ENCODE measurements at places on chromosomes 2 and 18. TPM values are rescaled to one million over a fixed set of nuclear protein-coding genes. Genes with fewer than 3 reads are reported as not detected.
A peak's percentile ranks its signal among the peaks of the same experiment; 100 is the strongest.

GRCh38 chr18:59172664-59173249, 33.1 kb downstream of the SEC11C start:
- no peak for ATAC-seq

EFR3B gene
- total RNA-seq = 0.48 TPM

DNA sequence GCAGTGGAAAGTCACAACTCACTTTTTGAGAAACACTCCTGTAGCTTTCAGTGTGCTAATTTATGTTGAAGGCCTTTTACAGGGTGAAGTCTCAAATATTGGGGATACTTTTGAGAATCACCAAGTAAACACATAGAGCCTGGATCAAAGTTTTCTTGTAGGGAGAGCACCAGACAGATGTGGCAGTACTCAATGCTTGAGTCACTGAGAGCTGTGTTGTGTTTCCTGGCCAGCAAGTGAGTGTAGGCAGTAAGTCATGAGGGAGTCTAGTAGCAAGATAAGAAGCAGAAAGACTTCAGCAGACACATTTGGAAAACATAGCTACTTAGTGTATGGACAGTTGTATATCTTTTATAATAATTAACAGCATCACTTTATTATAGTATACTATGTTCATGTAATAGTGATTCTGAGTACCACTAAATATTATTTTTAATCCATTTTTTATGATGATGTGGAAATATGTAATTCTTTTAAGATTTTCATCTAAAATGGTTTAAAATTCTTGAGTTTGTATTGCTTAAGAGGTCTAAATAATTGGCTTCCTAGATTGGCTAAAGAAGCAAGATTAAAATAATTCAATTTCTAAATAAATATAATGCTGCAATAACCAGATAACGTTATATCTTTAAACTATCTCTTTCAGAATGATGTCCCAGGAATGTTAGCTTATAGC, 12.8 kb downstream of the PSMD1 start:
- no peak for ATAC-seq

SNTG2 gene
- total RNA-seq = 0.60 TPM

GRCh38 chr18:25827961-25828561, 262.4 kb downstream of the SS18 start:
- ATAC-seq = no peak

GRCh38 chr18:32010124-32010721, 8.4 kb upstream of the RNF125 start:
- ATAC-seq = no peak

DTNA gene
- 2.3 TPM for total RNA-seq

VWC2L gene
- not detected for total RNA-seq

DNA sequence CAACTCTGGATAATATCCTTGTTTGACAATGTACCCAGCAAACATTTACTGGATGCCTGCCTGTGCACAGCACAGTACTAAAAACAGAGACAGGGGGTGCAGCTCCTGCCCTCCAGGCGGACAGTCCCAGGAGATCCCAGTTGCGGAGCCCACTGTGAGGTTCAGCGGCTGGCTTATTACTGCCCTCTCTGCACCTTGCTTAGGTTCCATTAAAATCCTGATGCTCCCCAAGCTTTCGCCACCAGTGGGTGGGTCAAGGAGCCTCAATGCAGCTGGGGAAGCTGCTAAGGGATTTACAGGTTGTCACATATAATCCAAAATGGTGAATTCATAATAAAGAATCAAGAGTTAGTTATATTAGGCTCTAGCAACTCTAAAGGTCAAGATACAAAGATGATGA, 38.3 kb downstream of the CRACDL start:
- no peak for ATAC-seq

DNA sequence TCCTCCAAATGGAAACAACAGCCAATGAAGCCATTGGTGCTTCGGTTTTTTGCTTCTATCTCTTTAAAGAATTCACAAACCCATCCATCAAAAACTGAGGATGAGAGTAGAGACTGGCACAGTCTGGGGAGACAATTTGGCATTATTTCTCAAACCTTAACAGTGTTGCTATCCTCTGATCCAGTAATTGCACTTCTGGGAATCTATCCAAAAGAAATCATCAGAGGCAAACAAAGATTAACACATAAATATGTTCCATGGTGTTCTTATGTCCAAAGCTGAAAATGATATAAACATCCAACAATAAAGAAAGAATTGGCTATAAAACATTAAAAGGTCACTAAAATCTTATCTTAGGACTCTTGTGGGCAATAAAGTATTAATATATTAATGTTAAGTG, 35.1 kb downstream of the REEP1 start:
- ATAC-seq = no peak

SEH1L gene
- 41.4 TPM for total RNA-seq

GRCh38 chr2:186641807-186642321, 52.0 kb upstream of the FAM171B start:
- peak; percentile 95 for ATAC-seq

DNA sequence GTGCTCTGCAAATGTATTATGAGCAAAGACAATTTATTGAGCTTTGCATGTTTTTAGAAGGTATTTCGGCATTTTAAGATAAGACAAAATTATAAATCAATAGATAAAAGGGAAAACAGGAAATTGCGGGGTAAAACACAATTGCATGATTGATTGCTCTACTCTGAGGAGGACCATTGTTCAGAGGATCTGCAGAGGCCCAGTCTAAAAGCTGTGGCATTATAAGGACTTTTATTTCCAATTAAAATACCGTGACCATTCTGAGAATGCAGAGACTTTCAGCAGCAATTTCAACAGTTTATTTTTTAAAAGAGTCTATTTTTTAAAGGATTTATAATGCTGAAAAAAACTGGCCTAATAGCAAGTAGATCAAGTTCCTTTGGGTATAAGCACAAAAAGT, 62.0 kb downstream of the TPGS2 start:
- no peak for ATAC-seq

DNA sequence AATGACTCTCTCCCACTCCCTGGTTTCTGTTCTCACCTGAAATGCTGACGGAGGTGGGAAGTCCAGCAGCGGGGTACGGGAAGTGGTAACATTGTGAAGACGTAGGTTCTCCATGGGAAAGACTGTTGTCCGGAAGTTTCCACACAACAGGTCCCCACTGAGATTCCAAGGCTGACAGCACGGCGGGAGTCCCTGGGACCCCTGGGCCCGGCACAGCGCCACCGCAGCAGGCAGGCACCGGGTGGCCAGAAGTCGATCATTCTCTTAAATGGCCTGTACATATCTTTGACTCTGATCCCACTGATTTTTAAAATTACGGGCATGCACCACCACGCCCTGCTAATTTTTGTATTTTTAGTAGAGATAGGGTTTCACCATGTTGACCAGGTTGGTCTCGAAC, 201.0 kb upstream of the SALL3 start:
- no peak for ATAC-seq

WNT10A gene
- total RNA-seq = 3.4 TPM

DNA sequence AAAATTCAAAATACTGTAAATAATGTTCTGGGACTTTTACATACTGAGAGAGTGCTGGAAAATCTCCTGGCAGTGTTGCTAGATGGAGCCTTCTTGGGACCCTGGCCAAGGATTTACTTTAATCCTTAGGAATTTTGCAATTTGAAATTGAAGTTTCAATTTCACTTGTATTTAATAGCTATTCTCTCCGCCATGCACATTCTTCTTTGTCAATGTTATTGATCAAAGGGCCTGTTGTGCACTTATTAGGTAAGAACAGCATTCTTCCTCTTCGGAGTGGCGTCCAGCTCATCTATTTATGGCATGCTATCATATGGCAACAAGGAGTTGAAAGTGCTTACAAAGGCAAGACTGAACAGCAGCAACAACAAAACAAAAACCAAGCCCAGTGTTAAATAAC, 40.1 kb upstream of the SOS1 start:
- no peak for ATAC-seq

All from esophagus mucosa (tissue), 1 donor.